ENCODE measurements at places on chromosomes 2 and 18.

DNA sequence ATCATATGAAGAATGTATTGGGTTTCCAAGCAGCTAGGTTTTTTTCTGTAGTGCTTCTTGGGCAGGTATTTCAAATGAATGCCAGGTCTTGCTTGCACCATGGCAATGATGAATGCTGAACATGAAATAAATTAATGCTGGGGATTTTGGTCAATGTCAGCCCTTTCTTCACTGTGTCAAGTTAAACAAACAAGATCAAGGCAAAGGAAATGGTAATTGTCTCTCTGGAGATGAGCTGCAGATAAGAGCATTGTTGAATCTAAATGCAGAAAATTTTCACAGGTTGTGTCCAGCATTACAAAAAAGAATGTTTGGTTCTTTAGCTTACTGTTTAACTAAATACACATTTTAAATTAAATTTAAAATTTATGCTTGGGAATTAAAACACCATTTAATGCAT, 144.3 kb downstream of the GPD2 start:
- DNase-seq, result no peak

DNA sequence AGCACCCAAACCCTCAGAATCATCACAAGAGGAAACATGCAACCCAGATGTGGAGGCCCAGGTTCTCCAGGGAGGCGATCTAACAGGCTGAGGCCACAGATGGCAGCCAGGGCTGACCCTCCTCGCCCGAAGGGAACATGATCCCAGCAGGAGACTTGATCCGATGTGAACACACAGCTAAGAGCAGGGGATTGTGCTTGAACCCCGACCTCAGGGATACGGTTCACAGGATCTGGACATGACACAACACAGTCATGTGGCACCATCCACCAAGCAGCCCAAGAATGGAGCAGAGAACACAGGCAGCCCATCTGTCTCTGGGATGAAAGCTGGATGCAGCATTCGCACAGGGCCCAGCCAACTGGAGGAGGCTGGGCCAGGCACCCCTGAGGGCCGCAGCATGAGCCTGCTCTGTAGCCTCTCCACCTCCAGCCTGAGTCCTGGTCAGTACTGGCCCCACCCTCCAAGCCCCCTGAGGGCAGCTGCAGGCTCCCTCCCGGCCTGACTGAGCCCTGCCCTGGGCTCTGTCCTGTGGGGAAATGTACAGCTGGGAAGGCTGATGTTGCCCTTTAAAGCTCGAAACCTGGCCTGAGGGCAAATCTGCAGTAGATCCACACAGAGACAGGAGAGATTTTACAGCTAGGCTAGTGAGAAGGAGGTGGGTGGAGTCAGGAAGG, 39.0 kb downstream of the AQP12A start:
- DNase-seq, result no peak

DNA sequence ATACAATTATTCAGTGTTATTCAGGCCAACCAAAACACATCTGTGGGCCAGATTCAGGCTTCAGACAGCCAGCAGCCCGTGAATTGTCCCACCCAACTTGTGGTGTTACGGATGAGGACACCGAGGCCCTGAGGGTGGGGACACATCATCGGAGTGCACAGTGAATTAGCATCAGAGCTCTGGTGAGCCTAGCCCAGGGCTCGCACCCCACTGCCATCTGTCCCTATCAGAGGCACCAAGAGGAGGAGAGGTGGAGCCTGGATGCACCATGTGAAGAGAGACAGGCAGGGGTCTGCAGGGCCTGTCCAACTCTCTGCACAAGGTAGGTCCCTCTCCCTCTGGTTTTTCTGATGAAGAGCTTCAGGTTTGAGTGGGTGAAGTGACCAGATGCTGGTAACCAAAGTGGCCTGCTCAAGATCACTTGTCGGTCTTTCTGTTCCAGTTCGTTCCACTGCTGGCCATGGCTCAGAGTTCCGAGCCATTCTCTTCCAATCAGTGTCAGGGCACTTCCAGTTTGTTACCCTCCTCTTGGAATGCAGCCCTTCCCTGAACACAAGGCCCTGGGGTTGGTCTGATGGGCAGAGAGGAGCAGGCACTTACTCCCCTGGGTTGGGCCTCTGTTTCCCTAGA, 14.8 kb upstream of the GLI2 start:
- DNase-seq, result no peak

DNA sequence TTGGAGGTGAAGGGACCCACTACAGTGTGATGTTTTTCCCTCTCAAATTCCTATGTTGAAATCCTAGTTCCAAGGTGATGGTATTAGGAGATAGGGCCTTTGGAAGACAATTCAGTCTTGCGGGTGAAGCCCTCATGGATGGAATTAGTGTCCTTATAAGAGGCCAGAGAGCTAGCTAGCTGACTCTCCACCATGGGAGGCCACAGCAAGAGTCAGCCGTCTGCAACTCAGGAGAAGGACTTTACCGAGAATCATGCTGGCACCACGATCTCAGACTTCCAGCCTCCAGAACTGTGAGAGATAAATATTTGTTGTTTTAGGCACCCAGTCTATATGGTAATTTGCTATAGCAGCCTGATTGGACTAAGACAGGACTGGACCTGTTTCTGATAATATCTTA, 461.4 kb downstream of the TSN start:
- DNase-seq, result no peak

GRCh38 chr2:6312367-6312766, 553.3 kb downstream of the CMPK2 start:
- no peak for DNase-seq

DNA sequence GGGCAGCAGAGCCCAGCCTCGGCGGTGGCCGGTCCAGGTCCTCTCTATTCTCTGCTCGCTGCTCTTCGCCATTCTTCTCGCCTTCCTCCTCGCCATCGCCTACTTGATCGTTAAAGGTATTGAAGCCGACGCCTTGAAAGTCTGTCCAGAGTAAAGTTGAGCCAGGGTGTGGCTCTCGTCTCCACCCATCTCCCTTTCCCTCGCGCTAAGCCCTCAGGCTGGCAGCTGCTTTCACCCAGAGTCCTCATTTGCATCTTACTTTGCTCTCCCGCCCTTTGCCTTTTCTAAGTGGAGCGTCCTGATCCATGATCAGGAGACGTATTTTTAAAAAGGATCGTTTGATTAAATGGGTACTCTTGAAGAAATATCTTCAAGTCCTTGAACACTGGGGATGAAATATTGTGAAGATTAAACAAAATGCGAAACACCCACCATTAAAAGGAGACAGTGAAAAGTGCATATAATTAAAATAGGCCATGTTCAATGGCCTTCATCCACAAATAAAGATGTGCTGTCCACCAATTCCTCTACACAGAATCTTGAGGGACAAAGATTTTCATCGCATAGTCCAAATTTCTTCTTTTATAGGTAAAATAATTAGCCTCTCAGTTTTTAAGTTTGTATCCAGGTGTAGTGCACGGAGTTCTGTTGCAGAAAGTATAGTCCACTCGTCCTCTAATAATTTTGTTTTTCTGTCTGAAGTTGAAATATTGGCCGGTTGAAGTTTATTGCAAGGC, 657 bp downstream of the ARL6IP6 start:
- no peak for DNase-seq

DNA sequence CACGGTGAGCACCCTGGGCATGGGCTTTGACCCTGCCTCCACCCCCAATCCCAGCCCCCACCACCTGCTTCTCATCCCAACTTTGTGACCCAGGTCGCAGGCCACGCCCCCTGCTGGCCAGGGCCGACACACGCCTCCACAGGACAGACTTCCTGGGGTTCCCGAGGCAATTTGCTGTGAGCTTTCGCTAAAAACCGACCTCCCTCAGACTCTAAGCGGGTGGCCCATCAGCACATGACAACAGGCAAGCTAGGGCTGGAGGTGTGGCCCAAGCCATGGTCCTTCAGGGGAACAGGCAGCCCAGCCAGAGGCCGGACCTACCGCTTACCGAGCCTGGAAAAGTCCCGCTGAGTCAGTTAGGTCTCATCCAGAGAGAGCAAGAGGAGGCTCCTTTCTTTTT, 31.9 kb downstream of the C1QL2 start:
- no peak for DNase-seq

DNA sequence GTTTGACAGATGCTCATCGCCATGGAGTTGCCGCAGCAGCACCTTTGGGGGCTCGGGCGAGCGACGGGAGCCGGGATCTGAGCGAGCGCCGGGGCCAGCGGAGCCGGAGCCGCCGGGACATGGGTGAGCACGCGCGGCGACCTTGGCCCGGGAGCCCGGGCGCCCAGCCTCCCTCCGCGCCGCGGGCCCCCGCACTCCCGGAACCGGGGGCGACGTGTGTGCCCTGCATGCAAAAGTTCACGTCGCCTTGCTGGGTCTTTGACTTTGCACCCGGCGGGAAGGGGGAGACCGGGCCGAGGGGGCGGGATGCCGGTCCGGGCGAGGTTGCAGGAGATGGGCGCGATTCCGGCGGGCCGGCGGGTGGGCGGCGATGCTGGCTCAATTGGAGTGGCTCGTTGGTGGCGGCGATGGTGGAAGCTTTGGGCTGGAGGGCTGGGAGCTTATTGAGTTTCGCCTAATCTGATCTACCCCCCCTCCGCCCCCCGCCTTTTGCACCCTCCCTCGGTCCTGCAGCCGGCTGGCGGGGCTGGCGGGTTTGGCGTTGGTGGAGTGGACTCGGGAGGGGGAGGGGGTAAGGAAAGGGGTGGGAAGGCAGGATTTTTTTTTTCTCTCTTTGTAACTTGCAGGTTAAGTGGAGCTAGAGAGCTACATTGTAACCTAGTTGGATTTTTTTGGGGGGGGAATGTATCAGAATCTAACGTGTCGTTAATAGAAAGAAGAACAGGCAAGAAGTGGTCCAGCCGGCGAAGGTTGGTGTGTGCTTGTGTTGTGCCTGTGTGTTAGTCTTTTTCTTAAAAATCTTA, at the start of gene SETBP1:
TSS of gene SETBP1 (plus strand) at position 616 of the 803 bp plus-strand sequence. CDS start 20,459 bp downstream, outside the sequence.
- peak; percentile 87 for DNase-seq

DNA sequence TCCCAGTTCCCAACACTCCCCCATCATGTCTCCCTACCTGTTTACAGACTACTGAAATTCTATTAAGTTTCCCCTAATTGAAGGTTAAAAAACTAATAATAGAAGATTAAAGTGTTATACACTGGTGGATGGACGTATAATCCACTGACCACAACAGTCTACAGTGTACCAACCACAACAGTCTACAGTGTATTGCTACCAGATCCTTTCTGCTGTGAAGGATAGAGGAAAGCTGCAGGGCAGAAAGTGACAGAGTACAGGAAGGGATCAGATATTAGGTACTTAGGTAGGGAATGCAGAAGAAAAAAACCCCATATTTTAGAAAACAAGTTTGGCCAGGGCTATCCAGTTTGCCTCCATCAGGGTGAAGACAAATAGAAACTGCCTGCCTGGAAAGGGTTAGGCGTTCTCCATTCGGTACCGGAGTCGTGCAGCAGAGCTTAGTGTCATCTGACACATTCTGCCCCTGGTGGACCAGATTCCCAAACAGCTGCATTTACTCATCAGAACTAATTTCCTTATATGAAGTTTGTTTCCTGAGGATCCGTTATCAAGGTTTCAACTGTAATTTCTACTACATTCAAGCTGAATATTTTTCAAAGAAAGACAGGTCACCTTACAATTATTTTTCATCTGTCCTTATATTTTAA, 49.9 kb downstream of the KLF7 start:
- DNase-seq, result no peak

GRCh38 chr2:1884933-1885580, 140.7 kb upstream of the PXDN start:
- no peak for DNase-seq

GRCh38 chr2:23235292-23235691, 149.7 kb upstream of the KLHL29 start:
- DNase-seq, result no peak

DNA sequence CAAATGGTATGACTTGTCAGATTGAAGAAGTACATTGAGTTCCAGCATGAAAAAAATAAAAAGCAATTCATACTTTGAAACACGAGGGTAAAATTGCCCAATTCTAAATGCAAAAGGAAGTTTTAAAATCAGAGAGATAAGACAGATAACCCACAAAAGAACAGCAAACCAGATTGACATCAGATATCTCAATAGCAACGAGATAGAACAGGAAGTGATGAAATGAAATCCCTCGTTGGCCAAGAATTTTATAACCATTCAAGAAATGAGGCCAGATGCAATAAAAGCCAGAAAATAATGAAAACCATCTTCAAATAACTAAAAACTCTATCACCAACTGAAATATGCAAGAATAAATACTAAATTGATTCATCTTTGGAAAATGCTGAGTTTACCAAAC, 172.8 kb downstream of the CD226 start:
- DNase-seq, result no peak

- no peak for DNase-seq
Measured at GRCh38 chr2:85690932-85691331, 3.2 kb upstream of the GNLY start.

DNA sequence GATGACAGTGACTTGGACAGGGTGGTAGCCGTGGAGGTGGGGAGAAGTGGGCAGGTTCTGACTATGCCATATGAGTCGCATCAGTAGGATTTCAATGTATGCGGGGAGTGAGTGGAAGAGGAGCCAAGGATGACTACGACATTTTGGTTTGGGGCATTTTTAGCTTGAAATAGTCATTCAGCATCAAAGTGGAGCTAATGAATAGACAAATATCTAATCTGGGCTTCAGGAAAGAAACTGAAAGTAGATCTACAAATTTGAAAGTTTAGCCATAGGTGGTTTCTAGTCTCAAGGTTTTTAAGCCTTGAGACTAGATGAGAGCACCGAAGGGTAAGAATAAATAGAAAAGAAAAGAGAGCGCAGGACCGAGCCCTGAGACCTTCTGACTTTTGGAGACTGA, 58.3 kb downstream of the FEZ2 start:
- DNase-seq, result no peak

DNA sequence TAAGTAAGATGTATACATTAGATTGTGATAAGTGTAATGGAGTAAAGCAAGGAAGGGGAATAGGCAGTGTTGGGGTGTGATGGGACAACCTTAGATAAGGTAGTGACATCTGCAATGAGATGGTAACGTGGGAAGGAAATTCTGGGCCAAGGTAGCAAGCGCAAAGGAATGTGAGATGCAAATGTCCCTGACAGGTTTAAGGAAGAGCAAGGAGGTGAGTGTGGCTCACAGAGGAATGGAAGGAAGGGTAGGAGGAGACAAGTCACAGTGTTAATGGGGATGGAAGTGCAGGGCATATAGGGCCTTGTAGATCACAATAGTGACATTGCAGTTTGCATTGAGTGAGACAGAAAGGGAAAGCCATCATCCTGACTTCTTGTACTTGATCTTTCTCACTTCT, 170.9 kb upstream of the FAM98A start:
- DNase-seq, result no peak

GRCh38 chr2:237966250-237966564, 607 bp upstream of the UBE2F start:
- DNase-seq, result no peak

GRCh38 chr2:100606726-100607343, 44.0 kb downstream of the PDCL3 start:
- no peak for DNase-seq

GRCh38 chr2:88626171-88627054, 851 bp downstream of the EIF2AK3 start:
- peak; percentile 72 for DNase-seq

- no peak for DNase-seq
Measured at GRCh38 chr2:46461709-46462171, 17.6 kb upstream of the TMEM247 start.

DNA sequence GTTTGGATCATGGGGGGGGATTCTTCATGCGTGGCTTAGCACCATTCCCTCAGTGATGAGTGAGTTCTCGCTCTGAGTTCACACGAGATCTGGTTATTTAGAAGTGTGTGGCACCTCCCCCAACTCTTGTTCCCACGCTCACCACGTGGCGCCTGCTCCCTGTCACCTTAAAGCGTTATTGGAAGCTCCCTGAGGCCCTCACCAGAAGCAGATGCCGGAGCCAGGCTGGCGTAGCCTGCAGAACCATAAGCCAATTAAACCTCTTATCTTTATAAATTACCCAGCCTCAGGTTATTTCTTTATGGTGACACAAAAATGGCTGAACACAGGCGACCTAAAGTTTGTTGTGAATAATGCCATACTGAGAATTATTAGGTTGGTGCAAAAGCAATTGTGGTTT, 10.5 kb upstream of the MTCL1 start:
- DNase-seq, result no peak

GRCh38 chr2:119063177-119063576, 95.4 kb downstream of the C1QL2 start:
- no peak for DNase-seq
